ENCODE measurements at places on chromosomes 7 and 10.

GRCh38 chr7:124781907-124782734 lies 16.5 kb upstream of the GPR37 start:
- no peak for DNase-seq

- DNase-seq: peak; percentile 82
Observed at GRCh38 chr7:128783143-128783861, 7.7 kb upstream of the OPN1SW start.

GRCh38 chr10:91477236-91477635 lies 67.1 kb downstream of the HECTD2 start:
- DNase-seq: no peak

DNA sequence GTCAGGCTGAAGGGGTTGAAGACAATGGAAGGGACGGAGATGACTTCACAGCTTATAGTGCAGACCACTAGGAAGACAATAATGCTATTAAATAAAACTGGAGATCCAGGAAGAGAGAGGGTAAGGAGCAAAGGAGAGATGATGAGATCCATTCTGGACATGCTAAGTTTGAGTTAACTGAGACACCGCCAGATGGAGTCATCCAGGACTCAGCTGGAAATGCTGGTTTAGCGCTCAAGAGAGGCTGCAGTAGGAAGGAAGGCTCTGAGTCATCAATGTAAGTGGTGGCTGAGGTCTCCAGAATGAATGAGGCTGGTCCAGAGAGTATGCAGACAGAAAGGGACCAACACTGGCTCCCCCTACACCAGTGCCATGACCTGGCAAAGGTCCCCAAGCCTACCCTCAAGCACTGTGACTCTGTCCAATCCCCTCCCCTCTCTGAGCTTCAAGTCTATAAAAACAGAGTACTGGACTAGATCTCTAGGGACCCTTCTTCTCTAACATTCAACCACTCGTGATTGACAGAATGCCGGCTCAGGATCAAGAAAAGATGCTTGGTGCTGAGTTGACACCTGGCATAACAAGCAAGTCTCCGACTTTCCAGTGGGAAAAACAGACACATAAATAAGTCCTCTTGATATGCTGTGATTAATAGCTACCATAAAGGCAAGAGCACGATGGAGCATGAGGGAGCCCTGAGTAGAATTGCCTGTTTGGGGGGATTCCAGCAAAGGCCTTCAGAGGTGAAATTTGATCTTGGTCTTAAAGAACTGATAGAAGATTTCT lies 8.9 kb downstream of the GFRA1 start:
- peak; percentile 59 for DNase-seq

- no peak for DNase-seq
Observed at GRCh38 chr7:150964593-150965111, 13.5 kb downstream of the KCNH2 start.
